ENCODE measurements at places on chromosomes 11 and 22. TPM values are rescaled to one million over a fixed set of nuclear protein-coding genes. Genes with fewer than 3 reads are reported as not detected.

Gene MRGPRE
- 0.42 TPM for total RNA-seq

DNA sequence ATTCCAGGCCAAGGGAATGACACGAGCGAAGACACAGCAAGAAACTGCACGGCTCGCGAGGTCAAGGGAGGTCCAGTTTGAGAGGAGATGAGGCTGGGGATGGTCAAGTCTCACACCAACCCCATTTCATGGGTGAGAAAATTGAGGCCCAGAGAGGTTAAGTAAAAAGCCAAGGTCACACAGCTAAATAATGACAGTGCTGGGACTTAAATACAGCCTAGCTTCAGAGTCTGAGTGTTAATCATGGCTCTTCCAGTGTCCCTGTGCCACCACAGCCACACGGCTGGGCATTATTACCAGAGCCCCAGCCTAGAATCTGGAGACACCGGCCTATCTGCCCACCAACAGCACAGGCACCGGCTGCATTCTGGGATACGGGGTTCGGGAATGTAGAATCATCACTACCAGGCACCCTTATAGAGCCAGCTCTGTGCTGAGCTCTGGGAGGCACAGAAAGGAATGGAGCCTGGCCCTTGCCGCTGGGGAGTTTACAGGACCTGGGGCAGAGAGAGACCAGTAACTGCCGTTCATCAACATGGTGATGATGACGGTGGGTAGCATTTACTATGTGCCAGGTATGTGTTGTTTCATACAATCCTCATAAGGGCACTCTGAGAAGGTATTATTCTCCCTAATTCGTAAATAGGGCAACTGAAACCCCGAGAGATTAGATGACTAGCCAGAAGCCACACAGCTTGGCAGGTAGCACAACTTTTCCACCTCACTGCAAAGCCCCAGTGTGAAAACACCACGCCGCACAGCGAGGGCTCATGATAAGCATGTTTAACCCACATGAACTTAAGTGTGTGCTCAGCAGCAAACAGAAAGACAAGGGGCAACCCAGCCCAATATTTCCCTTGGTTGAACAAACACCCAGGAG lies 51.8 kb downstream of the CD6 start:
- no peak for DNase-seq

Gene TMEM25
- total RNA-seq: 13.4 TPM

Gene CABP7
- not detected for total RNA-seq

GRCh38 chr22:23565915-23566704 lies 14.0 kb downstream of the IGLL1 start:
- no peak for DNase-seq

GRCh38 chr22:36999463-36999862 lies 19.8 kb downstream of the TST start:
- DNase-seq: no peak

Gene ARHGAP42
- 5.7 TPM for total RNA-seq

Gene APOL4
- total RNA-seq: 3.8 TPM

Gene LMO2
- total RNA-seq: 10.9 TPM

GRCh38 chr11:64744544-64745188 lies 724 bp upstream of the RASGRP2 start:
- peak; percentile 65 for DNase-seq

Gene MGAT3
- total RNA-seq: 6.3 TPM

DNA sequence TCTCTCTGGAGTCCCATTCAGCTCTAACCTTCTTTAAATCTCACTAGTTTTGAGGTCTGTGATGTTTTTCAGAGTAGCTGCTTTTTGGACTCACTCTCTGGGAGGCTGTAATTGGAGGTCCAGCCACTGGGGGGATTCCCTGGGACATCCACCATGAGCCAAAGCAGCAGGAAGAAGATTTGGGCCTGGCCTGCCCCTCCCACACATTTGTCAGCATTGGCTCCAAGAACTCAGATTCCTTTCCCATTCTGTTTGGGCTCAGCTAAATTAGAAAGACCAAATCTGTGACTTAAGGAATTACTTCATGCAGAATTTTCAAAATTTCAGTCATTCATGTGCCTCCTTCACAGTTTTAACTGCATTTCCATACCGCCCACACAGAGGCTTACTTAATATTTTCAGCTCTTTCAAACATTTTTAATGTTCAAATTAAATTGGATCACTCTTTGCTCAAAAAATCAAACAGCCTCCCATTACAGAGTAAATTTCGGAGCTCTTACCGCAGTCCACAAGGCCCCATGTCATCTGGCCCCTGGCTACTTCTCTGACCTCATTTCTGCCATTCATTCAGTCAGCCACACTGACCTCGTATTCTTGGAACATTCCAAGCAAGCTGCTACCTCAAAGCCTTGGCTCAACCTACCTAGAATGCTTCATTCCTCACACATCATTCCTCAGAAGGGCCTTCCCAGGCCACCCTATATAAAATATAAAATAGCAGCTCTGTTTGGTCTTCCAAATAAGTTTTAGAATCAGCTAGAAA lies 54.5 kb upstream of the RRAS2 start:
- peak; percentile 45 for DNase-seq

GRCh38 chr11:85955531-85955930 lies 100.3 kb downstream of the CCDC83 start:
- DNase-seq: no peak

- no peak for DNase-seq
These were observed 64.6 kb downstream of the LINC01488 start for GRCh38 chr11:69545976-69546617.

All from left ventricle myocardium superior (tissue), 1 donor.